ENCODE measurements at places on chromosomes 5 and 9.

DNA sequence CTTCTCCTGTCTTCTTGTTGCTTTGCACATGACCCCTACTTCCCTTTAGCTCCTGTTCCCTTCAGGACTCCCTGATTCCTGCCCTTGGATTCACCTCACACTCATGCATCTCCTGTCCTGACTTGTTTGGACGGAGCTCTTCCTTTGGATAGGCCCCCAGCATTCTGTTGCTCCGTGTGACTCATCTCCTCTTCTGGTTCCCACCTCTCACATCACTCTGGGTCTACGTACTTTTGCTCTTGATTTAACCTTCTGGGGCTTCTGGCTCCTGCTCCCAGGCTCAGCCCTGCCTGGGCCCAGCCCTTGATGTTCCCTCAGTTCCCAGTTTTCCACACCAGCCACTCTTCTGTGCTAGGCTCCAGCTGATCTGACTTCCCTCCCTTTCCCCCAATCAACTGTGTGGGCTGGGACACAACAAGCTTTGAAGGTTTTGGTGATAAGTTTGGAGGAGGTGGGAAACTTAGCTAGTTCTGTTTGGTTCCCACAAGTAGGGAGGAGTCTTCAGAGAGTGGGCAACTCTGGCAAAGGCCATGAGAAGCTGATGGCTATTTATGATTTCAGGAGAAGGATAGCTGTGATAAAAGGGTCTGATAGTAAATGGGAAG is 331.5 kb downstream of the ARHGEF28 start:
- no peak for DNase-seq

GRCh38 chr5:51373880-51374523 is 9.2 kb upstream of the ISL1 start:
- no peak for DNase-seq

- no peak for DNase-seq
Observed at GRCh38 chr5:102772273-102772672, 17.2 kb downstream of the PAM start.

DNA sequence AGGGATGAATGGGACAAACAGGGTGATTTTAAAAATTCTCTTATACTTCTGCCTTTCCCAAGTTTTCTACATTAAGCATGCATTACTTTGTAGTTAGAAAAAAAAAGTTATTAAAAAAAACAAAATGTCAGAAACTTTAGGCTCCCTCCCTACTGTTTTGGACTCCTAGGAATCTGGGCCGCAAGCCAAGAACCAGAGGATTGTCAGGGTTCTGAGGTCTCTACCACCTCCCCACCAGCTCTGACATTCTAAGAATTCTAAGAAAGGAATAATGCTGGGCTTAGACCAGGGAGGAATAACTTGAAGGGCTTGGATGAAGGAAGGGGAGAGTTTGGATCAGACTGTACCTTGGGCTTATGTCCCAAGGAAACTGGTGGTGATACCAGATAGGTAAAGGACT is 1.1 kb upstream of the ARHGEF39 start:
- no peak for DNase-seq

DNA sequence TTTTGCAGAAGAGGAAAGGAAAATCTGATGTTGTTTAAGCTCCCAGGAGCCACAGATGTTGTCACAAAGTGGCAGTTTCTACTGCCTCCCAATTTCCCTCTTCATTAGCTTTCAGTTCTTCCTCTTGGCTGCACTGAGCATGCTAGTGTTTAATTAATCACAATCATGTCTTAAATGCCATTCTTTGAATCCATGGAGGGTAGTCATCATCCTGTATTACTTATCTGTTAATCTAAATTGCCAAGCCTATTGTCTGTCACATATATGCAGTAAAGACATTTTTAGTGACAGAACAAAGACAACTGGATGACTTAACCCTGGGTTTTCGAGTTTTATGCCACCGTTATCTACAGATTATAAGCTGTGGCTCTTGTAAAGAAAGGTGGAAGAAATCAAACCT is 14.7 kb downstream of the KLHL9 start:
- DNase-seq, result no peak

- peak; percentile 34 for DNase-seq
Observed at GRCh38 chr9:133168432-133168831, 4.7 kb upstream of the GBGT1 start.

- no peak for DNase-seq
Observed at GRCh38 chr5:886716-887325, 5.8 kb downstream of the BRD9 start.

GRCh38 chr5:116795189-116795588 is 220.6 kb upstream of the SEMA6A start:
- DNase-seq, result no peak

DNA sequence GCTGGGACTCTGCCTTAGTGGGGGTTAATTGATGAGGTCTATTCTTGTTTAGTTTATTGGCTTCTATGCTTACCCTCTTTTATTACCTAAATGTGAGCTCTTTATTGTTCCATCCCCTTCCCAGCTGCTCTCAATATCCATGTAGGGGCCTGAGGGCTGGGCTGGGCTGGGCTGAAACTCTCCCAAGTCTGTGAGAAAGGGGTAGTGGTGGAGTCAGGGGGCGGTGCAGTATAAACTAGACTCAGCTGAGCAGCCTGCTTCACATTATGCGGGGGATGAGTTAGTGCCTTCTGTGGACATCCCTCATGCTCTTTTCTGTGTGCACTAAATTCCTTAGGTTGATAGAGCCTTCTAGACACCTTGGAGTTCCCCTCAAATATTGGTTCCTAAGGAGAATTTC is 451.8 kb upstream of the PTGER4 start:
- no peak for DNase-seq

GRCh38 chr9:14391620-14392019 is 77.7 kb upstream of the NFIB start:
- DNase-seq, result no peak

DNA sequence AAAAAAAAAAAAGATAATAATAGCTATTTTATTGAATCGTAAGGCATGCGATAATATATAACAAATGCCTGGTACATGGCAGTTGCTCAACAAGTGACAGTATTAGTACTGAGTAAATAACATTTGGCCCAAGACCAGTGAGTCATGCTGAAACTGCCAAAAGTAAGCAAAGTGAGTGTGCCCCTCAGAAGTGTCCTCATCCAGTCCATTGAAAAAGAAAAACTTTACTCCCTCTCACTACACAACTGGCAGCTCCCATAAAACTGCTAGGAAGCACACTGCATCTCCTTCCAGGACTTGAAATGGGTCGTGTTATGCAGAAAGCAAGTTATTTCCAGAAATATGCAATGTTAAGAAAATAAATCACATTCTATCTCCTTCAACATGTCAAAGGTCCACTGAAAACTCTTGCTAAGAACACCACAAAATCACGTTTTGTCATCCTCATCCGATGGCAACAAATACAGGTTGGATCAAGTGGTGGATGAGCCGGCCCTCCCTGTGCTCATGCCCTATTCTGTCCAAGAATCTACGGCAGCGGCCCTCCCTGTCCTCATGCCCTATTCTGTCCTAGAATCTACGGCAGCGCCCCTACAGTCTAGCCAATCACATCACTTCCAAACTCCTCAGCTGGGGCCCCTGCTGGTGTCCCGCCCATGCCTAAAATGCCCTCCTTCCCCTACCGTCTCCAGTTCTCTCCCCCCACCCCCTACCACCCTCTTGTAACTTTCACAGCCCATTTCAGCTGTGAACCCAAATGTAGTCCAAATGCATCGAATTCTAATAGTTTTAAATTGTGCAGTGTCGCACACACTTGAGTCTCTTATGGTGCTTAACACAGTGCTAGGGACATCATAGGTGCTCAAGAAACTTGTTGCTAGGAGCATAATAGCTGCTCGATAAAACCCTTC is 12.5 kb downstream of the PTCH1 start:
- peak; percentile 84 for DNase-seq

DNA sequence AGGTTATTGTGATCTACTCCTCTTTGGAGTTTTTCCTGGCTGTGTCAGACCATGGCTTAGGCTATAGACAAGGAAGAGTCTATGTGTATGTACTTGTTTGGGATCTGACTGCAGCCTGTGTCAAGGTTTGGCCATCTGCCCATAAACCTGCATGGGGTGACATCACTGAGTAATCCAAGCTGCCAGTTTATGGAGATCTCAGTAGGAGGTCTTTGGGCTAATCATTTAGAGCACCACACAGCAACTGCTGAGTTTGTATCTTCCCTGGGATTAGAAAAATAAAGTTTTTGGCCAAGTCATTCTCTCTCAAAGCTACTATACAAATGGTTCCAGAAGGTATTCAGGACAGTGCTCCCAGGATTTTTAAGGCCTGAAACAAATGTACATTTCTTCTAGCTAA is 65.5 kb upstream of the HSPB3 start:
- DNase-seq, result peak; percentile 76

DNA sequence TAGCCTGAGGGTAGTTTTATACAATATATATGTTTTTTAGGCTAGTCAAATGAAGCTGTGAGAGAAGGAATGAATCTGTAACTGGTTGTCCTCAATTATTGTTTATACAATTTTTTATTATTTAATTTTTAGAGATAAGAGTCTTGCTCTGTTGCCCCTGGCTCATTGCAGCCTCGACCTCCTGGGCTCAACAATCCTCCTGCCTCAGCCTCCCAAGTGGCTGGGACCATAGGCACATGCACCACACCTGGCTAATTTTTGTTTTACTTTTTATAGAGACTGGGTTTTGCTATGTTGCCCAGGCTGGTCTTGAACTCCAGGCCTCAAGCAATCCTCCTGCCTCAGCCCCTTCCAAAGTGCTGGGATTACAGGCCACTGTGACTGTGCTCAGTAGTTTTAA is 2.7 kb downstream of the MRPL41 start:
- DNase-seq, result no peak

GRCh38 chr9:3205421-3206095 is 320.2 kb downstream of the RFX3 start:
- DNase-seq, result peak; percentile 13

GRCh38 chr5:119435436-119436132 is 16.7 kb upstream of the HSD17B4 start:
- peak; percentile 53 for DNase-seq

GRCh38 chr9:129505270-129505902 is 115.5 kb downstream of the C9orf50 start:
- DNase-seq, result no peak

DNA sequence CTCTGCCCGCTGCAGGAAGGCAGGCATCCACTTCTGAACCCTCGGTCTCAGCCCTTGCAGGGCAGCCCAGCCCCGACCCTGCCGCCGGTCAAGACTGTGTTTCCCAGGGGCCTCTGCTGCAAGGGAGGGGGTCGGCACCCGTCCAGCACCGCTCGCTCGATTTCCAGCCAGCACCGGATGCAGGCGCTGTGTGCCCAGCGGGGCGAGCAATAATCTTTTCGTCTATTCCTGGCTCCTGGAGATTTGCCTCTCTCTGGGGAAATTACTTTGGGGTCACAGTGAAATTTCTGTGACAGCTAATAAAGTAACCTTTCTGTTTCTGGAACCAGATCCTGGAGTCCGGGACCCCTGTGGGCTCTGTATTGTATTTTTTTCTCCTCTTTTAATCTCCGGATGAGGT is 155.3 kb downstream of the COL23A1 start:
- DNase-seq, result no peak

DNA sequence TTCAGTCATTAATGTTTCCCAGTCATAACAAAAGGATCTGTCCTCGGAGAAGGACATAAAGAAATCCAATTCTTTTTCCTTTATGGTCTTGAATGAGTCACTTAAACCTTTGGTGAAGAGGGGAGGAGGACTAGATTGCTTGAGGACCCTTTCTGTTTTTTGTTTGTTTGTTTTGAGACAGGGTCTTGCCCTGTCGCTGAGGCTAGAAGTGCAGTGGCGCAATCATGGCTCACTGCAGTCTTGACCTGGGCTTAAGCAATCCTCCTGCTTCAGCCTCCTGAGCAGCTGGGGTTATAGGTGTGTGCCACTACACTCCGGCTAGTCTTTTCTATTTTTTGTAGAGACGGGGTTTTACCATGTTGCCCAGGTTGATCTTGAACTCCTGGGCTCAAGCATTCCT is 12.3 kb downstream of the TIGD6 start:
- DNase-seq, result no peak

DNA sequence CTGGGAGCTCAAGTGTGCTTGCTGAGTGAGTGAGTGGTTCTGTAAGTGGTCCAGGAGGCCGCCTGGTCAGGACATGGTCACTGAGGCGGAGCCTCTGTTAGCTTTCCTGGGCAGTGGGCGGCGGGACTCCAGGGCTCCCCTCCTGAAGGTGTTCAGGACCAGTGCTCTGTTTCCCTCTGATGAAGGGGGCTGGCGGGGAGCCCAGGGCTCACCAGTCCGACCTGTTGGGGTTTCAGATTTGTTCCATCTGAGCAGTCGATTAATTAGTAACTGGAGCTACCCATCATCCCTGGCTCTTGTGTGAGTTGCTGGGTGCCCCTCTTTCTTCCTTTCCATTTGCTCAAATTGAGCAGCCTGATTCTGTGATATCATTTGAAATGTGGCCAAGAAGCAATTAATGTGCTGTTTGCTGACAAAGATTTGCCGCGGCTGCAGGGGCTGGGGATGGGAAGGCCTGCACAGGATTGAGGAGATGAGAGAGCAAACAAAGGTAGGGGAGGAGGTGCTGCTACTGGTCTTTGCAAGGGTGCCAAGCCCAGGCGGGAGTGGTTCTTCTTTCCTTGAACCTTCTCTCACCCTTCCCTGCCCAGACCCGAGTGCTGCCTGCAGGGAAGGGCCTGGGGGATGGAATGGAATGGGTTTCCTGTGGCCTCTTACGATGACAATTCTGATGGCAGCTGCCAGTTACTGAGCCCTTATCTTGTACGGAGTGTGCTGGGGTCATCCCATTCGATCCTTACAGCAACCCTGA is 92.8 kb upstream of the PITX1 start:
- DNase-seq, result no peak

DNA sequence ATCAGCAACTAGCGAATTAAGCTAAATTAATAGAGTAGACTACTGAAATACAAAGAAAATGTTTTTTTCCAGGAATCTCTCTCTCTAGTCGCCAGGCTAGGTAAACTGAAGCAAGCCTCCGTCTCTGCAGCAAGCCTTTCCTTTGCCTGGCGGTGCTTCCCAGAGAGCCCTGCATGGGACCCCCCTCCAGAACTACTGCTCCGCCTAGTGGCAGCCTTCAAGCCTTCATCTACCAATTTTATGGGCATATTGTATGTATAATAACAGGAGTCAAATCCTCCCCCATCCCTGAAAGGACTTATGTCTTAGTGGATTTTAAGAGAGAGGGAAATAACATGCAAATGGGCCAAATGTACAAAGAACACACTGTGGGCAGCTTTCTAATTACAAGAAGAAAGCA is 241.9 kb downstream of the SAXO1 start:
- DNase-seq, result no peak

- peak; percentile 17 for DNase-seq
Observed at GRCh38 chr5:44875661-44876605, 67.2 kb downstream of the MRPS30 start.

DNA sequence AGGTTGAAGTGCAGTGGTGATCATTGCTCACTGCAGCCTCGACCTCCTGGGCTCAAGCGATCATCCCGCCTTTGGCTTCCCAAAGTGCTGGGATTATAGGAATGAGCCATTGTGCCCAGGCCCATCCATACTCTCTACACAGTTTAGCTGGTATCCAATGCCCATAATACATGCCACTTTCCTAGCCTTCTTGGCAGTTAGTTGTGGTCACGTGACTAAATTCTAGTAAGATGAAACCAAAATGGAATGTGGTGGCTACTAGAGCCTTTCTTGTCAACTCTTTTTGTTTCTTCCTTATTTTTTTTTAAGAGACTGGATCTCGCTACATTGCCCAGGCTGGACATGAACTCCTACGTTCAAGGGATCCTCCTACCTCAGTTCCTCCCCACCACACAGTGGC is 15.3 kb upstream of the KIF27 start:
- DNase-seq, result no peak

All from GM23248 (cell line).